ENCODE measurements at places on chromosomes 13 and 19.

DNA sequence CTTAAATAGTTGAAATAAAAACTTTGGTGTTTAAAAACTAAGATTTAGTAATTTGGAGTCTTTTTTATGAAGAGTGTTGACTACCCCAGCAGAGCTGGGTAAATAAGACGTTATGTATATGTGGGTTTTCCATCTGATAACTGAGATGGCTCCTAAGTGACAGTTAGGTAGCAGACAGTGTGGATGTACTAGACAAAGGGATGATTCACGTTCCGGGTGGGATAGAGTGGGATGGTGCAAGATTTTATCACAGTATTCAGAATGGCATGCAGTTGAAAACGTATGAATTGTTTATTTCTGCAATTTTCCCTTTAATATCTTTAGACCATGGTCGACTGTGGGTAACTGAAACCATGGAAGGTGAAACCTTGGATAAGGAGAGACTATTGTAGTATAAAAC lies 50.4 kb downstream of the NAA16 start:
- no peak for DNase-seq

DNA sequence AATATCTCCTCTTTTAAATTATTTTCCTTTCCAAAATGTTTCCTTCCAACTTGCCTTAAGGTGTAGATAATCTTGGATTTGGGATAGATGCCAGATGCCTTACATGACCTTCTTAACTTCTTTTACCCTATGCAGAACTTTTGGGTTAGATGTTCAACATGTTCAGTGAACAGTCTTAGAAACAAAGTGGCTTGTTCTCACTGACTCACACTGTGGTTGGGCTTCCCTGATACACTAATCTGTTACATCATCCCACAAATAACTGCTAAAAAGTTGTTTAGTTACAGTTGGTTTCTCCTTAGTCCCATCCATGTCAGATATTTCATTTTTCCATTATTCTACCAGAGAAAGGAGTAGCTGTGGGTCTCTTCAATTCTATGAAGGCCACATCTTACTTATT lies 2638.2 kb downstream of the PCDH9 start:
- no peak for DNase-seq

GRCh38 chr13:85009447-85009846 lies 789.8 kb downstream of the SLITRK6 start:
- DNase-seq = no peak

DNA sequence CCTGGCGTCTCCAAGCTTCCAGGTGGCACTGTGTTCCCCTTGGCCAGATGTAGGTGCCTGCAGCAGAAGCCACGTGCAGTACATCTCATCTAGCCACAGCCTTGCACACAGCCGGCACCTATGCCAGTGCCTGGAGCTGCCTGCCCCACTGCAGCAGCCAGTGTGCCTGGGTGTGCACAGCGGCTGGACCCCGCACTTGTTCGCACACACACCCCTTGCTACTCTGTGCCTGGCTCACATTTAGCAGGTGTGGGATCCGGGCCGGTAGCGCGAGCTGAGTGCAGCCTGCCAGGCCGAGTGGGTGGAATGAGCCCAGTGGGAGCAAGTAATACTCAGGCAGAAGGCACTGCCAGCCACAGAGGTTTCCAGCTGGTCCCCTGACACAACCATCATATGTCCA lies 26.9 kb upstream of the RBM26 start:
- DNase-seq = no peak

- DNase-seq = no peak
Measured at GRCh38 chr13:96994017-96994857, at the start of gene OXGR1. Gene OXGR1 (minus strand): TSS chr13:96994476. CDS start chr13:96987759, 6,717 bp downstream.

- no peak for DNase-seq
Measured at GRCh38 chr13:114106526-114106925, 25.9 kb downstream of the RASA3 start.

- DNase-seq = no peak
Measured at GRCh38 chr19:1782521-1782920, 29.2 kb downstream of the ONECUT3 start.

GRCh38 chr13:110351636-110352420 lies 44.7 kb downstream of the COL4A2 start:
- DNase-seq = no peak

GRCh38 chr13:94947965-94948371 lies 235.6 kb upstream of the SOX21 start:
- DNase-seq = no peak

- peak; percentile 31 for DNase-seq
Measured at GRCh38 chr13:22915442-22916082, 265.2 kb upstream of the SGCG start.

DNA sequence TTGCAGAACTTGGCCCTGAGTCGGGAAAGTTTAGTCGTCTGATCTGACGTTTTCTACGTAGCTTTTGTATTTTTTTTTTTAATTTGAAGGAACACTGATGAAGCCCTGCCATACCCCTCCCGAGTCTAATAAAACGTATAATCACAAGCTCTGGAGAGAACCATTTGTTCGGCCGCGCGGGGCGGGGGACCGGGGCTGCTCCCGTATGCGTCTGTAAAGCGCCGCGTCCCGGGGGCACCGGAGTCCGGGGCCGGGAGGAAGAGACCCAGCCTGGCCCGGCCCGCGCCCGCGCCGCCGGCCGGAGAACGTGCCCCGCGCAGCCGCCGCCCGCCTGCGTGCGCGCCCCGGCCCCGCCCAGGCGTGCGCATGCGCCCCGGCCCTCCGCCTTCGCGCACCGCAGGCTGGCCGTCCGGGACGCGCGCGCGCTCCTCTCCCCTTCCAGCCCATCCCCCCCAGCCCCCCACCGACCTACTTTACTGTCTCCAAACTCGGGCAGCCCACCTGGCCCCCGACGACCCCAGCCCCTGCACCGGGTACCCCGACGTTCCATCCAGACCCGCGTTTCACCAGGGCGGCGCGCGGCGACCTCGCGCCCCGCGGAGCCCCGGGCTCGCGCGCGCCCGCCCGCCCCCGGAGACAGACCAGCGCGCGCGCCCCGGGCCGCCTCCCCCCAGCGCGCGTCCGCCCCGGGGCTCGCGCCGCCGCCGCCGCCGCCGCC lies 785 bp upstream of the USF2 start:
- DNase-seq = peak; percentile 61

GRCh38 chr13:95050800-95051615 lies 250.2 kb downstream of the ABCC4 start:
- DNase-seq = no peak

GRCh38 chr13:107860284-107860683 lies 355.1 kb downstream of the LIG4 start:
- no peak for DNase-seq

DNA sequence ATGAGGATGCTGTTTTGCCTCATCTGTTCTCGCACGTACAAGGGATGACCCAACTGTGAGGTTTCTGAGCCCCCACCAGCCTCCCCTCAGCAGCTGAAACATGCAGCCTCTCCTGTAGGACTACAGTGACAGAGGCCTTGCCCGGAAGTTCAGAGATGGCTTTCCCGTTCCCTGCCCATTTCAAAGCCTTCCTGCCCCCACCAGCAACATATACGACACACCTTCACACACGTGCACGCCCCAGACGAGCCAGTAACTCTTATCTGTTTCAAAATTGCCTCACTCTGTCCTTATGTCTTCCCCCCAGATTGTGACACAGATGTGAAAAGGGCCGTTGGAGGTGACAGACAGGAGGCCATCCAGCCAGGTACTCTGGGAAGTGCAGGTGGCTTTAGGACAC lies 95.8 kb downstream of the RAB20 start:
- no peak for DNase-seq

GRCh38 chr19:17565611-17566010 lies 10.2 kb downstream of the COLGALT1 start:
- no peak for DNase-seq

GRCh38 chr19:35619290-35619923 lies 6.9 kb downstream of the HAUS5 start:
- no peak for DNase-seq

GRCh38 chr13:88246239-88246638 lies 575.1 kb downstream of the SLITRK5 start:
- DNase-seq = peak; percentile 2

DNA sequence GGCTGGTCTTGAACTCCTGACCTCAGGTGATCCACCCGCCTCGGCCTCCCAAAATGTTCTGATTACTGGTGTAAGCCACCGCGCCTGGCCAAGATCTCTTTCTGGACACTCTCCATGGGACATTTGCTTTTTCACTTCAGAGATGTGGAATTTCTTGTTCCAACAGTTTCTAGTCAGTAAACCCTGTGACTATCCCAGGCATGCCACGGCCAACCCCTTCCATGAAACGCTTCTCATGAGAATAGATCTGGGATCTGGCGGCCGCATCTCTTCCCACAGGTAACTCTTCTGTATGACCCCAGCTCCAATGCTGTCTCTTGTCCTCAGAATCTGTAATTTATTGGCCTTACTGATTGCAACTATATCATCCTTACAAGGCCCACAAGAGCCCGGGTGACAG lies 16.2 kb downstream of the PLPP2 start:
- DNase-seq = no peak

DNA sequence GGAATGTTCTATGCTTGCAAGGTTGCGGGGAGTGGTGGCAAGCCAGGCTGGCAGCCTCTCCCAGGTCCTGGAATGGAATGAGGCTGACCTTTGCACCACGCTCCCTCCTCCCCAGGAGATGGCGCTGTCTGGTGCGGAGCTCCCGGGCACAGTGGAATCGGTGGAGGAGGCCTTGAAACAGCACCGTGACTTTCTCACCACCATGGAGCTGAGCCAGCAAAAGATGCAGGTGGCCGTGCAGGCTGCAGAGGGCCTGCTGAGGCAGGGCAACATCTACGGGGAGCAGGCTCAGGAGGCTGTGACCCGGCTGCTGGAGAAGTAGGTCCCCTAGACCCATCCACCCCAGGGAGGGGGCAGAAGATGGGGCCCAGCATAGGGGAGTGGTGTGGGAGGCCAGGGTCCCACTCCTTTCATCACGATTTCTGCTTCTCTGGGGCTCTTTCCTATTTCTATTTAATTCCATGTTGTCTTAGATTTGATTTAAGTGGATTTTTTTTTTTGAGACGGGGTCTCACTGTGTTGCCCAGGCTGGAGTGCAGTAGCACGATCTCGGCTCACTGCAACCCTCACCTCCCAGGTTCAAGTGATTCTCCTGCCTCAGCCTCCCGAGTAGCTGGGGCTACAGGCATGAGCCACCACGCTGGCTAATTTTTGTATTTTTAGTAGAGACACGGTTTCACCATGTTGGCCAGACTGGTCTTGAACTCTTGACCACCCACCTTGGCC lies 53.2 kb upstream of the SHKBP1 start:
- peak; percentile 31 for DNase-seq

DNA sequence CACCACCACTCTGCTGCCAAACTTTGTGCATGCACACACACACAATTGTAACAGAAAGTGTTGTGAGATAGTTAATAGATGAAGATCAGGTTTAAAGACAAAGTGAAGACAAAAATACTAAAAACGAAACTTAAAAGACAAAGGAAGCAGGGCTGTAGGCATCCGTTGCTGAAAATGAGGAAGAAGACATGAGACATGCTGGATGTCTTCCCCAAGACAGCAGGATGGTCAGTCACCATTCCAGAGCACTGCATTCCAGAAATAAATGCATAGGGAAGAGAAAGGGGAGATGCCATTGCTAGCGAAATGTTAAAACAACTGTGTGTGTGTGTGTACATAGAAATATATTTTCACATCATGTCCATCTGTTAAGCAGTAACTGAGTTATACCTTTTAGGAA lies 520.1 kb downstream of the SUCLA2 start:
- DNase-seq = no peak

DNA sequence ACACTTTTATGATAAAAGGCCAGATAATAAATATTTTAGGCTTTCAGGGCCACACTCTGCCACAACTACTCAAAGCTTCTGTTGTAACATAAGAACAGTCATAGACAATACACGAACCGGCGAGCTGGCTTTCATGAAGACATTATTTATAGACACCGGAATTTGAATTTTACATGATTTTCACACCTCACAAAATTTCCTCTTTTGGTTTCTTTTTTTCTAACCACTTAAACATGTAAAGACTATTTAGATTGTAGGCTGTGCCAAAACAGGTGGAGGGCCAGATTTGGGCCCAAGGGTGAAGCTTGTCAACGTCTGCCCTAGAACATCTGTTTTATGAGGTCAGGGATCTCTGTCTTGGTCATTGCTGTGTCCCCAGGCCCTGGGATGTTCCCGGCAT lies 29.7 kb upstream of the FXYD3 start:
- no peak for DNase-seq

DNA sequence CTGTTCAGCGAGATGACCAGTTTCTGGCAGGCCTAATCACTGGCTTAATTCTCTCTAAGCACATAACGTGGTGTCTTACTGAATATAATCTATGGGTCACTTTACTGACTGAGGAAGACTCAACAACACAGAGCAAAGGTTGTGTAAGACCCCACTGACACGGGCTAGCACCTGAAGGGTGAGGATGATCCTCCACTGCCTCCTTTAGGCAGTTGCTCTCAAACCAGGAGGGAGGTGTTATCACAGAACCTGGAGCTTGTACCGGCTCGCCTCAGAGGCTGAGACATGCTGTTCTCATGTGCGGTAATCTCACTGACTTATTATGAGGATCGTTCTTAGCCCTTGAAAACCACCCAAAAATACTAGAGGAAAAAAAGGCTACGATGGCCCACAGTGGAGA lies 28.3 kb downstream of the RCBTB2 start:
- DNase-seq = no peak

DNA sequence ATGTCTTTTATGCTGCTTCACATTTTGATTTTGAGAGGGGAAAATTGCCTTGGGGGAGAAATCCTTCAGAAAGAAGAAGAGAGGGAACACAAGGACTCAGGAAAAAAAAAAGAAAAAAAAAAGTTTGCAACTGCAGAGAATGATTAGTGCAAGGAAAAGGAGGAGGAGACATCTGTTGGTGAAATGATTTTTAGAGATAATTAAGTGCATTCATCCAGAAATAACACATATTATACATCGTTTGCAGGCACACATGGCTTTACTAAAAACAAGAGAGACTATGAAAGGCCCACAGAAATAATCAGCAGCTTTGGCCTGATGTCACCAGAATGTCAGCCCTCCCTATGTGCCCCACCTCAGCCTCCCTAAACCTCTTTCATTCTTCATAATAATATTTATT lies 1058.2 kb downstream of the PCDH9 start:
- no peak for DNase-seq

- DNase-seq = no peak
Measured at GRCh38 chr19:49398931-49399330, 10.9 kb downstream of the KASH5 start.

DNA sequence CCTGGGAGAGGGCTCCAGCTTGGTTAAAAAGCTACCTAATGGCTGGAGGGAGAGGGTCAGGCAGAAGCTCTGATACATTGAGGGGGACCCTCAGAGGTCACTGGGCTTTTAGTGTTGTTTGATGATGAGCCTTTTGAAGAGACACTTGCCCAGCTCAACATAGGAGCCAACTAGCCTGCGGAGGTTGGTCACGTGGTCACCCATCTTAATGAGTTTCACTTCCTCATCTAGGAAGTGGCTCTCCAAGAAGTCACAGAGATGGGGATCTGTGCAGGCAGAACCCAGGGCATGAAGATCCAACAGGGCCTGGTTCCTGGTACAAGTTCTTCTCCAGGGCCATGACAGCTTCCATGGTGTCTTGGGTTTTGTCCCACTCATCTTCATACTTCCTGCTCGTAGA lies 33.4 kb downstream of the IPO5 start:
- no peak for DNase-seq

DNA sequence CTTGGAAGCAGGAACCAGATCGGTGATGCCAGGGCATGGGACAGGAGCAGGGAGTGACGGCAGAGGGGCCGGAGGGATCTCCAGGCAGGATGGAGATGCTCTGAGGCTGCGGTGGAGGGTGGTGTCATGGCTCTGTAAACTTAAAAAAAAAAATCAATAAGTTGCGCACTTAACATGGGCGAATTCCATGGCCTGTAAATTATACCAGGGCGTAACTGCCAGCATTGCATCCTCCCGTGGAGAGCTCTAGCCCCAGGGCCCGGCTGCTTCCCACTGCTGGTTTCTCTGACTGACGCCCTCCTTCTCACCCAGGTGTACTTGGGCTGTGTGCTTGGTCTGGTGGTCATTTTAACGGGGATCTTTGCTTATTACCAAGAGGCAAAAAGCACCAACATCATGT lies 8.7 kb downstream of the ATP12A start:
- no peak for DNase-seq

Measured in NCI-H510A (cell line).